ENCODE measurements at places on chromosomes 1 and 21.

GRCh38 chr21:25390701-25391100, 216.6 kb downstream of the MRPL39 start:
- no peak for DNase-seq

DNA sequence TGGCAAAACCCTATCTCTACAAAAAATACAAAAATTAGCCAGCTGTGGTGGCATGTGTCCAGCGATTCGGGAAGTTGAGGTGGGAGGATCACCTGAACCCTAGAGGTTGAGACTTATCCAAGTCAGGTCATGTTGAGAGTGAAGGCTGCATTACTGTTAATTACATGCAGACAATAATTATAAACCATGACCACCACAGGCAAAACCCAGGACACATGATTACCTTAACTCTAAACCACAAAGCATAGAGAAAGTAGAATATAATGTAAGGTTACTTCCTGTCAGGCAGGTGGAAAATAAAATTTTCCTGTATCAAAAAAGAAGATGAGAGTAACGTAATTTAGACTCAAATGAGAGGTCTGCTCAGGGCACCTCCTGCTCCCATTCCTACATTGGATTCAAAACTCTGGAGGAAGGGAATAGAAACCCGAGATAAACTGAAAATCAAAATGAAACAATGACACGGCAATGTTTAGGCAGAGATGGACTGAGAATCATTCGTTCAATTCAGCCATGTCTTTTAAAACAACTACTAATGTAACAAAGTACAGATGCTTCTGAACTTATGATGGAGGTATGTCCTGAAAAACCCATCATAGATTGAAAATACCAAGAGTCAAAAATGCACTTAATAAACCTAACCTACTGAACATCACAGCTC, 33.6 kb downstream of the RGS8 start:
- DNase-seq = no peak

- DNase-seq = no peak
Observed at GRCh38 chr1:8016210-8016894, 9.8 kb downstream of the ERRFI1 start.

DNA sequence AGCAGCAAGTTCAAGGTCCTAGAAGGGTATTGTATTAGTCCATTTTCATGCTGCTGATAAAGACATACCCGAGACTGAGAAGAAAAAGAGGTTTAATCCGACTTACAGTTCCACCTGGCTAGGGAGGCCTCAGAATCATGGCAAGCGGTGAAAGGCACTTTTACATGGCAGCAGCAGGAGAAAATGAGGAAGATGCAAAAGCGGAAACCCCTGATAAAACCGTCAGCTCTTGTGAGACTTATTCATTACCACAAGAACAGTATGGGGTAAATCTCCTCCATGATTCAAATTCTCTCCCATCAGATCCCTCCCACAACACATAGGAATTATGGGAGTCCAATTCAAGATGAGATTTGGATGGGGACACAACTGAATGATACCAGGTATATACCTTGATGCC, 409.5 kb downstream of the NTNG1 start:
- DNase-seq = no peak

DNA sequence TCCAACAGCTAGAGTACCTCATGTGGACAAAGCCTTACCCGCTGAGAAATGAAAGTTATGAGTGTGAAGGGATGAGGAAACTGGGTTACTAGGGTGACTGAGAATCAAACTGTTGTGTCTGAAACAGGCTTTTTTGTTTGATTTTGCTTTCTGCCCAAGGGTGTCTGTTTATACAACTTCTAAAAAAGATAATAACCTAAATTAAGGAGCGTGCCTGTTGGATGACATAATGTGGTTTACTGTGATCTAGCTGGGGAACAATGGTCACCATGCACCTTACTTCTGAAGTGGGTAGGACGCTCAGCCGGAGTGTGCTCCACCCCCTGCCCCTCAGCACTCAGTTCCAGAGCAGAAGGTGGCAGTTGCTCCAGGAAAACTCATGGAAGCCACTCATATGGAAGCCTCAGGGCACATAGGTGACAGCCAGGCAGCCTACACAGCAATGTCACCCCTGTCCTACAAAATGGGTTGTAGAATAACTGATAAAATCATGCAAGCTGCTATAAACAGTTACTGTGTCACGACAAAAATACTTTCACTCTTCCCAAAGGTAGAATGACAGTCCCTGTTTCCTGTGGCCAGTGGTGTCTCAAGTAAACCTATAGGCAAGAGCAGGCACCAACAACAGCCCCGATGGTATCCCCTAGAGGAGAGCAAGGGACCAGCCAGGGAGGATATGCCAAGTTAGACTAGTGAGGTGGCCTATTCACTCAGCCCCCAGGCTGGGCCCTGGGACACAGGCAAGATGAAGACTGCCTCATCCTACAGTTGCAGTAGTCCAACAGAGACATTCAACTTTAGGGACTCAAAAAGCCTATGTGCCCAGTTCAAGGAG, 29.3 kb downstream of the SIPA1L2 start:
- DNase-seq = peak; percentile 75

GRCh38 chr21:17688912-17689874, 76.5 kb upstream of the BTG3 start:
- DNase-seq = peak; percentile 66

GRCh38 chr1:204970937-204971336, 72.1 kb upstream of the CNTN2 start:
- DNase-seq = no peak

DNA sequence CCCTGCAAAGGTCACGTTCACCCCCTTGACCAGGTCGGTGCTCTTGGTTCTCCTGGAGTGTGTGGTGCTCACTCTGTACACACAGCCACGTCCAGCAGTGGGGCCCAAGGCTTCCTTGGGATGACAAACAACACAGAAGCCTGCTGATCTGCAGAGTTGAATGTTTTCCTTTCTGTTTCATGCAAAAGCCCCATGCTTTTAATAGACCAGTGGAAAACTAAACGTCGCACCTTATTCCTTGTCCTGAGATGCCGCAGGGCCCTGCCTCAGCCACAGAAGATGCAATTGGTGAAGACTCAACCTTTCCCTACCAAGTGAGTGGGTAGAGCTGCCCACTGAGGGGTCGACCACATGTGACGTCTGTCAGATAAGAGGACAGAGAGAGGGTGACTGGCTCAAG, 5.8 kb upstream of the PDPN start:
- DNase-seq = no peak

DNA sequence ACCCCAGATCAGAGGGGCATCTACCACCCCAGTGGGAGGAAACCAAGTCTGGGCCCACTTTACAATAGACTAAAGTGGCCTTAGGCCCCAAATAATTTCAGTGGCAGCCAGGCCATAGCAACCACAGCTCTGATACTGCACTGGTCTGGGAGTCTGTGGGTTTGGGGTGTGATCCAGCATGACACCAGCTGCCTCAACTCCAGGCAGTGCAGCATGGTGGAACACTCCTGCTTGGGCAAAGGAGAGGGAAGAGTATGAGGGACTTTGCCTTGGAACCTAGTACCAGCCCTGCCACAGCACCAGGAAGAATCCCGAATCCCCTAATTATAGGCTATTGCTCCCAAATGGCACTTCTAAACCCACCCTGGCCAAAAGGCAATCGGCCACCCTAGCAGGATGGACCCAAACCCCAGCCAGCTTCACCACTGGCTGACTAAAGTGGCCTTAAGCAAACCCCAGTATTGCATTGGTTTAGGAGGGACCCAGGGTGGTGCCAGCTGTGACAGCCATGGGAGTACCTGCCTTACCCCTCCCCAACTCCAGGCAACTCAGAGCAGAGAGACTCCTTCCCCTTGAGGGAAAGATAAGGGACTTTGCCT, 47.1 kb downstream of the PACC1 start:
- DNase-seq = no peak

- peak; percentile 37 for DNase-seq
Observed at GRCh38 chr1:98468111-98468717, 193.3 kb upstream of the SNX7 start.

DNA sequence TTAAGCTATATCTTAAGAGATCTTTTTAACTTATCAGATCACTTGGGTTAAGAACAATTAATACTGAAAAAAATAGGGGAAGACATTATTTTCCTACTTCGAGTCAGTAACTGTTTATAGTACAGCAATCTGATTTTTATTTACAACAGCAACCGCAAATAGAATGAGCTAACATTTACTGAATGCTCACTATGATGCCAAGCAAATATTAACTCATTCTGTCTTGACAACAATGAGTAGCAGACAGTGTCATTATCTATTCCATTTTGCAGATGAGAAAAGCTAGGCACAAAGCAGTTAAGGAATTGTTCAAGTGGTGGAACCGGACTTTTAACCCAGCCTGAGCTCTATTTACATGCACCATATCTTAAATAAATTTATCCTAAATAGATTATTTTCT, 273.7 kb downstream of the NTNG1 start:
- peak; percentile 24 for DNase-seq

DNA sequence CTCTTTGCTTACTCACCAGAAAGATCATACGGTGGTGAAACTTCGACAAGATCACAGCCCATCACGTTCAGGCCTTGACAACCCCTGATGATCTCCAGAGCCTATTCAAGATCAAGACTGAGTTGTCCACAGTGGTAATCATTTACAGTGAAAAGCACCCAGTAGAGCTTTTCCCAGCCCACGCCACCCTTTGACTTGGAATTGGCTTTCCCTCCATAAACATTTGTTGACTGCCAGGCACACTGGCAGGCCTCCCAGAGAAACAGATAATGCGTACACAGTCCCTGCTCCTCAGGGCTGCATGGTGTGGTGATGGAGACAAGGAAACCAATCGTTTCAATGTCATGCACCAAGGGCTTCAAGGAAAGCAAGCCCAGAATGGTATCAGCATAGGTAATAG, 10.1 kb downstream of the AGMAT start:
- no peak for DNase-seq

DNA sequence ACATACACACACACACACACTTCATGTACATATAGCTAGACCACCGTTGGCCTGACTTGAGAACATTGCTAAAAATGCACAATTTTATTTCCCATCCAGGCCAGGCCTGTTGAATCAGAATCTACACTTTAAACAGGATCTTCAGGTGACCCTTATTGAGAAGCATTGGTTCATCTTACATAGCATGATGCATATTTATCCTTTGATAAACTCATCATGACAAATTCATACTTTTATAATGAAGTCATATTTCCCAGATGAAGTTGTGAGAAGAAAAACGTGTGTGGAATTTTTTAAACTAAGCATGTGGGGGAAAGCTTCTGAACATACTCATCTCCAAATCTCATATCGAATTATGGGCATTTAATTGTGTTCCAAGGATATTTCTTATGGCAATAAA, 877.7 kb downstream of the MRPL39 start:
- DNase-seq = no peak

DNA sequence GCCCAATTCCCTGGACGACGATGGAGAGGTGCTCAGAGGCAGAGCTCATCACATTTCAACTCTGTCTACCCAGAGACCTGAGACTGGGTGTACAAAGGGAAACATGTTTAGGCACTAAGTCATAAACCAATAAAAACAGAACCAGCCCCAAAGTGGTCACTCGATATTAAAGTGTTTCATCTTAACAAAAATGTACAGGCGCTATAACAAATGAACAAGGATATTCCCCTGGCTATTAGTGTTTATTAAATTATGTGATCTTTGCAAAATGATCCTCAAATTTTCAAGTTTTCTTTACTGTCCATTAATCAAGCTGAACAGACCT, 43.6 kb downstream of the NPHP4 start:
- no peak for DNase-seq

- DNase-seq = no peak
Observed at GRCh38 chr1:68221980-68222373, 10.3 kb downstream of the WLS start.

DNA sequence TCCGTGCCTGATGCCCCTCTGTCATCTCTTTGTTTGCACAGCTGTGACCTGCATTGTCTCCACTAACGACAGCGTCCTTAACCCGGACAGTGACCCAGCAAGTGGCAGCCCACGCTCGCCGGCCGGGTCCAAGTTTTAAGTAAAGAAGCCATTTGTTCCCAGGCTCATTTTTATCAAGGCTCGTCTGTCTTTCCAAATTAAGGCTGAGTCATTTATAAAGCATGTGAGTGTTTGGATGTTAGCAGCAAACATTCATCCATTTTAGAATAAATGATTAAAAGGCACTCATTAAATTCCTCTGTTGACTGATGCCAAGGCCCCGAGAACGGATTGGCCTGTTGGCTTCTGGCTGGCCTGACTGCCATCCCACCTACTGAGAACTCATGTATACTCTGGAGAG, 514.5 kb downstream of the NPHP4 start:
- no peak for DNase-seq

- no peak for DNase-seq
Observed at GRCh38 chr1:100972185-100972584, 53.4 kb downstream of the DPH5 start.

- DNase-seq = no peak
Observed at GRCh38 chr1:226831953-226832352, 38.5 kb upstream of the PSEN2 start.

DNA sequence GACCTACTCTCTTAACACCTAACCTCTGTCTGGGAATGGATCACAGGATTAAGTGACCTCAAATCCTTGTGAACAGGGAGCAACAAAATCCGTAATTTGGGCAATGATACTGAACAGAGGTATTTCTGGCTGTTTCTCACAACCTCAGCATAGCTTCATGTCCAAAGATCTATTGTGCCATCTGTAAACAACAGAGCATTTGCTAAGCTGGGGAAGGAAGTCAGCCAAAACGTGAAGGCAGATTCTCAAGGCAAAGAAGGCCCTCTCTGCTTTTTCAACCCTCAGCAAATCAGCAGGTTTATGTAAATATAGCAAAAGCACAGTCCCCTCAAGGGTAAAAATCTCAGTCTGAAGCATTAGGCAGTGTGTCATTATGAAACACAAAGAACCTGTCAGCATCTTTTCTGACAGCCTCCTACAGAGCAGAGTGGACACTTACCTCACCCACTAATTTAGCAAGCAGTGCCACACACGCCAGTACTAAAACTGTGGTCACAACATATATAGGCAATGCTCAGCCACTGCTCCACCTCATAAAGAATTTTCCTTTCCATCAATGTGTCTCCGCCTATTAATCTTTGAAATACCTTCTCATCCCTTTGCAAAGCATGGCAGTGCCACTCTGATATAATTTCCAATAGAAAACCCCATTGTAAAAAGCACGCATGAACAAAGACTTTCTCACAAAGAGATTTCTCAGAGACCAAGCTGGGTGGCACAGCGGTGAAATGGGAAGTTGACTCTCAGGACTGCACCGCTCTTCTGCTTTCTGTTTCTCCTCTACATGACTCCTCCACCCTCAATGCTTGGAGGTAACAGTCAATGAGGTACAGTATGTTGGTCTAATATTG, 188.0 kb downstream of the RERE start:
- DNase-seq = peak; percentile 46

- DNase-seq = no peak
Observed at GRCh38 chr1:158095737-158096335, 84.9 kb upstream of the CD1D start.

DNA sequence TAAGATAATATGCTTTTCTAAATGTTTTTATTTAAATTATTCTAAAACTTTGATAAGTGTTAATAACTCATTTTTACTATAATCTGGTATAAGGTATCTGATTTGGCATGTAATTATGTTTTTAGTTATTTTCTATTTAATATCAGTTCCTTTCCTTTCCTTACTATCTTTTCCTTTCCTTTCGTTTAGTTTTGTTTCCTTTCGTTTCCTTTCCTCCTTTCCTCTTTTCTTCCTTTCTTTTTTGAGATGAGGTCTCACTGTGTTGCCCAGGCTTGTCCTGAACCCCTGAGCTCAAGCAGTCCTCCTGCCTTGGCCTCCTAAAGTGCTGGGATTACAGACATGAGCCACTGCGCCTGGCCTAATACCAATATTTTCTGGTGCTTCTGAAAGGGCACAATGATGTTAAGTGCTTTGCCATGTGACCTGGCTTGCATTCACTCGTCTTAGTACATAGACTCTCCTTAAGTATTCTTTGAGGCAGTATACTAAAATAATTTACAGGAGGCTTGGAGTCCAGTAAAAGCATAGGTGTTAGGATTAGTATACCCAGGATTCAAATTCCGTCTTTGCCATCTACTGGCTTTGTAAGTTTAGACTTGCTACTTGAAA, 18.7 kb downstream of the MIER1 start:
- DNase-seq = no peak

Measured in NCI-H748 treated with DMSO at 0.1 percent for 48 hours (cell line).